ENCODE measurements at places on chromosomes 12 and 14. TPM values are rescaled to one million over a fixed set of nuclear protein-coding genes. Genes with fewer than 3 reads are reported as not detected.

The CCDC177 gene
- total RNA-seq = 0.06 TPM

The PRH2 gene
- total RNA-seq = not detected

The STXBP6 gene
- 2.9 TPM for total RNA-seq

The PRB2 gene
- total RNA-seq = not detected

The SLC6A15 gene
- 24.4 TPM for total RNA-seq

The AKAP5 gene
- total RNA-seq = 2.5 TPM

The PLD4 gene
- not detected for total RNA-seq

The PMCH gene
- not detected for total RNA-seq

The ABHD12B gene
- total RNA-seq = not detected

The TMEM30B gene
- total RNA-seq = 6.2 TPM

The MCRS1 gene
- 55.9 TPM for total RNA-seq

The RAD51B gene
- total RNA-seq = 12.0 TPM

GRCh38 chr12:10511756-10512355 lies 6.2 kb downstream of the EIF2S3B start:
- no peak overlapping the region for H3K4me3 ChIP-seq
- H3K36me3 ChIP-seq = no peaks in the 10 kb centered on the region
- no peak for DNase-seq
- no peak overlapping the region for H3K27ac ChIP-seq

GRCh38 chr14:89292579-89293313 lies 124.3 kb downstream of the FOXN3 start:
- no peak overlapping the region for H3K27ac ChIP-seq
- no peak overlapping the region for H3K4me3 ChIP-seq
- no peak for DNase-seq
- no peaks in the 10 kb centered on the region for H3K36me3 ChIP-seq
- H3K4me1 ChIP-seq = no peaks in the 10 kb centered on the region
- no peaks in the 10 kb centered on the region for H3K27me3 ChIP-seq

- no peaks in the 10 kb centered on the region for H3K27me3 ChIP-seq
- H3K4me3 ChIP-seq = no peak overlapping the region
- no peak for DNase-seq
- H3K27ac ChIP-seq = no peak overlapping the region
Observed at GRCh38 chr12:26276709-26277108, 81.3 kb downstream of the SSPN start.

DNA sequence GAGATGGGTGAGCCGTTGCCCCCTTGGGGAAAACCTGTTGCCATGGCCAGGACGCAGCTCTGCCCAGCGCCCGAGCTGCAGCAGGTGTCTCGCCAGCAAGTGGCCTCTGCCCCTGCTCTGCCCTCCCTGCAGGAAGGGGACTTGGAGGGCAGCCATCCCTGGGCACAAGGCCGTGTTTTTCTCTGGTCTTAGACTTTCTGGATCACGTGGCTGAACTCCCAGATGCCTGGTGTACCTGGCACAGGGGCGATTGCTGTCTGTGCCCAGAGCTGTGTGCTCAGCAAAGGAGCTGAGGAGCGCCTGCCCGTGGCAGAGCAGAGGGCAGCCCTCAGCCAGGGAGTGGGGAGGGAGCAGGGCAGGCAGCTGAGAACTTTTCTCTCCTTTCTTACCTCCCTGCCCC lies 38.0 kb downstream of the TMEM63C start:
- no peaks in the 10 kb centered on the region for H3K27me3 ChIP-seq
- H3K4me1 ChIP-seq = no peaks in the 10 kb centered on the region
- no peaks in the 10 kb centered on the region for H3K36me3 ChIP-seq
- no peak for DNase-seq
- no peak overlapping the region for H3K4me3 ChIP-seq
- no peak overlapping the region for H3K27ac ChIP-seq

DNA sequence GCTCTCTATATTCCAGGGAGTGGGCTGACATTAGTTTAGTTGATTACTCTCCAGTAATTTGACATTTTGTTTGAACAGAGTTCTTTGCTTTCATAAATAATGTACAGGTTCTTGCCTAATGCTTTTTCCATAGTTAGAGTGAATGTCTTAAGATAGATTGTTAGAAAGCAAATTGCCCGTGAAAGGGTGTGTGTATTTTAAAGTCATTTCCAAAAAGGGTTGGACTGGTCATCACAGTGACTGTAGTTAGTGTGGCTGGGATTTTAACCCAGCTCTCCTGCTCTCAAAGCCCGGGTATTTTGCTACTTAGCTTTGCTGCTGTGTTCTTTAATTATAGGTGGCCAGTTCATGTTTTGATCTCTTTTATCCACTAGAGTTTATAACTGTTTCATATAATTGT lies 74.2 kb downstream of the DNAH10 start:
- no peak for DNase-seq
- no peak overlapping the region for H3K27ac ChIP-seq
- no peaks in the 10 kb centered on the region for H3K4me1 ChIP-seq
- H3K27me3 ChIP-seq = no peaks in the 10 kb centered on the region
- no peaks in the 10 kb centered on the region for H3K36me3 ChIP-seq

DNA sequence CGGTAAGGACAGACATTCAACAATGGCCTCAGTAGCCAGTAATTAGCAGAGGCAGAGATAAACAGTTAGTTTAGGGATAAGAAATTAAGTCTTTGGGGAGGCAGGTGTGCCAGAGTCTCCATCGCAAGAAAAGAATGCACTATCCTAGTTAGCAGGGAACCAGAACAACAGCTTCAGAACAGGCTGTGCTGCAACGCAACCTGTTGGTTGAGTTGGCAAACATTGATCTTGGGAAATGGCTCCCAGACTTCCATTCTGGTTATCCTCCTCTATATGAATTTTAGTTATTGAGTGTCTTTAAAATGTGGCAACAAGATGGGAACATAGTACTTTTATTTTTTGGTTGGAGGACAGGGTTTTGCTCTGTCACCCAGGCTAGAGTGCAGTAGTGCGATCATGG lies 12.3 kb upstream of the LEMD3 start:
- H3K36me3 ChIP-seq = no peaks in the 10 kb centered on the region
- H3K27ac ChIP-seq = no peak overlapping the region
- H3K27me3 ChIP-seq = no peaks in the 10 kb centered on the region
- no peak for DNase-seq
- H3K4me1 ChIP-seq = peaks cover 13% of the 10 kb centered on the region
- no peak overlapping the region for H3K4me3 ChIP-seq

- H3K27ac ChIP-seq = no peak overlapping the region
- 0 out of 2 replicates have a peak, but pooled peaks cover 5% of the 10 kb centered on the region for H3K27me3 ChIP-seq
- no peak for DNase-seq
- H3K4me3 ChIP-seq = no peak overlapping the region
- no peaks in the 10 kb centered on the region for H3K4me1 ChIP-seq
Observed at GRCh38 chr12:40794087-40794486, 101.8 kb downstream of the CNTN1 start.

- no peaks in the 10 kb centered on the region for H3K4me1 ChIP-seq
- no peak for DNase-seq
- H3K27me3 ChIP-seq = no peaks in the 10 kb centered on the region
- no peaks in the 10 kb centered on the region for H3K36me3 ChIP-seq
- no peak overlapping the region for H3K4me3 ChIP-seq
- no peak overlapping the region for H3K27ac ChIP-seq
Observed at GRCh38 chr14:89669193-89669592, 252.2 kb upstream of the FOXN3 start.

DNA sequence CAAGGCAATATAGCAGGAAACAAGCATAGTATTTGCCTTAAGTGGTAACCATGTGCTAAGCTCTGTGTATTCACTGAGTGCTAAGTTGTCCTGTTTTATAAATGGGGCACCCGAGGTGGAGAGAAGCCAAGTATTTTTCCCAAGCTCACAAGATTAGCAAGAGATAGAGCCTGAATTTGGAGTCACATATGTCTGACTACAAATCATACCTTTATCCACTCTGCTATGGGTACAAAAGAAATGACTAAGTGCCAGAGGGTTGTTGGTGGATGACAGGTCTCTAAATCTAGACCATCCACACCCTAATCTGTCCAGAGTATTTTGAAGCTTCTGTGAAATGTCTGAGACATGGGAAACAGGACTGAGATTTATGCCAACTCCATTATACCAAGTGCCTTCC lies 182.1 kb upstream of the SEL1L start:
- H3K27me3 ChIP-seq = no peaks in the 10 kb centered on the region
- H3K36me3 ChIP-seq = no peaks in the 10 kb centered on the region
- no peak overlapping the region for H3K4me3 ChIP-seq
- no peak overlapping the region for H3K27ac ChIP-seq

- DNase-seq = no peak
- H3K36me3 ChIP-seq = no peaks in the 10 kb centered on the region
- no peak overlapping the region for H3K27ac ChIP-seq
- peaks cover 7% of the 10 kb centered on the region for H3K4me1 ChIP-seq
- no peak overlapping the region for H3K4me3 ChIP-seq
Observed at GRCh38 chr12:26452511-26452910, 257.1 kb downstream of the SSPN start.

DNA sequence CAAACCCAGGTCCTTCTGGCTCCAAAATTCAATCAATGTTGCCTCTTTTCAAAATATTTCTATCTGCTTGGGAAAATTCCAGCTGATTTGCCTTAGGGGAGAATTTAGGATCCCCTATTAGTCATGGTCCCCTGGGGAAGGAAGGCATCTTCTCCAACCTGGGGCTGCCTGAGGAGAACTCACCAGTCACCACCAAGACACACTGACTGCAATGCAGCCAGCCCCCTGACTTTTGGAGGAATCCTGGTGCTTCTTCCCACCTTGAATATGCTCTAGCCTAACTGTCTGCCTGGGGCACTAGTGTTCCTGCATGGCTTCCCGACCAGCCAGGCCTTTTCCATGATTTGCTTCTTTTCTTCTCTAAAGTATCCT lies 71.8 kb upstream of the BCL2L14 start:
- H3K4me1 ChIP-seq = no peaks in the 10 kb centered on the region
- H3K4me3 ChIP-seq = no peak overlapping the region
- H3K27ac ChIP-seq = no peak overlapping the region

DNA sequence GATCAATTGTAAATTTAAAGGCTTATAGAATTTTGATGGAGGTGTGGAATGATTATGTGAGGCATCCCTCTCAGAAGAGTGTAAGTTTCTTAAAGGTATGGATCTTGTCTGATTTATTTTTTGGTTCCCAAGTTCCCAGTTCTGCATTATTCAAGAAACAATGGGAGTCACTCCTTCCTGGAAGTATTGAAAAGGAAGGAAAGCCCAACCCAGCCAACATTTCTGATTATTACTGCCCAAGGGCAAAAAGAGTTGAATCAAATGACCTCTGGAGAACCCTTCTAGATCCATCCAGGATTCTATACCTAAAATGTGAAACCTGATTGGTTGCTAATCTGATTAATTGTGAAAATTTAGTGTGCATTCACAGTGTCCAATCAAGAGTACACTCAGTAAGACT lies 166.2 kb downstream of the ANO2 start:
- no peak for DNase-seq
- H3K27me3 ChIP-seq = no peaks in the 10 kb centered on the region
- no peaks in the 10 kb centered on the region for H3K4me1 ChIP-seq

GRCh38 chr14:36585100-36585499 lies 2.7 kb upstream of the NKX2-8 start:
- H3K27ac ChIP-seq = no peak overlapping the region
- H3K4me1 ChIP-seq = no peaks in the 10 kb centered on the region
- H3K27me3 ChIP-seq = no peaks in the 10 kb centered on the region
- DNase-seq = no peak

DNA sequence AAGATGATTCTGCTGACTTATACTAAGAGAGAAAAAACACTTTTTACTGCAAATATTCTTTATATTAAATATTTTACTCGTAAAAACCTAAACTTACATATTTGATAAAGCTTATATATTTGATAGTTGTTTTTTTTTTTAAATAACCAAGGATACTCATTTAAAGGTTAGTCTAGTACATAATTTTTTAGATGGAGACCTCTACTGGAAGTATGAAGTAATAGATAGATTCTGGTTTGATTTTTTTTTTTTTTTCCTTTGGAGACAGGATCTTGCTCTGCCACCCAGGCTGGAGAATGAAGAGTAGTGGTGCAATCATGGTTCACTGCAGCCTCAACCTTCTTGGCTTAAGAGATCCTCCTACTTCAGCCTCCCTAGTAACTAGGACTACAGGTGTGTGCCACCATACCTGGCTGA lies 16.4 kb downstream of the ARID2 start:
- H3K27me3 ChIP-seq = no peaks in the 10 kb centered on the region
- H3K4me1 ChIP-seq = no peaks in the 10 kb centered on the region
- no peak overlapping the region for H3K27ac ChIP-seq
- DNase-seq = no peak
- H3K36me3 ChIP-seq = peaks cover 59% of the 10 kb centered on the region

DNA sequence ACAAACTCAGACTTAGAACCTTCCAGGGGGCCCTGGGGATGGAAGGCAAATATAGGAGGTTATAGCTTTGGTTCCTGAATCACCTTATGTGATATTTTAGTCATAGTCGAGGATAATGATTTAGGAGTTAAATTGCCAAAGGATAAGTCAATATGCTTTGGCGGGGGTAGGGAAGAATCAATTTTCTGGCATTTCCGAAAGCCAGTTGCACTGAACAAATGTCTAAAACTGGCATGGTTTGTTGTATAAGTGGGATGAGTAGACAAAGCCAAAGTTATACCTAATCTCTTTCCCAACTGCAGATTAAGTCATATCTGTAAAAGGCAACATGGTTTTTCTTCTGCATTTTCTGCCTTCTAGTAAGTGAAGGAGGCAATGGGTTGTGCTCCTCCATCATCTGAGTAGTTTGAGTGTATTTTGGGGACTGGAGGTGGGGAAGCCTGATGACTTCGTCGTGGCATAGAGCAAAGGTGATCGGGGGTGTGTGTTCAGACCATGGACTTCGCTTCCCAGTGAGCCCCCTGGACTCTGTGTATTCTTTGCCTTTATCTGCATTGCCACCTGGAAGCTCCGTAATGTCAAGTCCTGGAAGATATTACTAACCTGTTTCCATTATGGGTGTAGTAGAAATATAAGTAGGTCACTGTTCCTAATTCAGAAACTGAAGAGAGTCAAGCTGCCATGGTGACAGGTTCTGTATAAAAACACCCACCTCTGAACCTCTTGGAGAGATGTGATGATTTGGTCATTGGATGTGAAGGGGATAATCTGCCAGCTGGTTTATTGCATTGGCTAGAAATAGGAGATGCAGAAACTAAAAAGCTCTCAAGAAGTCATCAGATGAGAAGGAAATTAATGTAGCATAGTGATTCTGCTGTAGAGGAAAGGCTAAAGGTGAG lies 24.5 kb downstream of the PPFIBP1 start:
- no peak for DNase-seq
- no peak overlapping the region for H3K4me3 ChIP-seq
- H3K36me3 ChIP-seq = no peaks in the 10 kb centered on the region
- H3K27me3 ChIP-seq = no peaks in the 10 kb centered on the region

- DNase-seq = no peak
- no peak overlapping the region for H3K27ac ChIP-seq
- no peaks in the 10 kb centered on the region for H3K27me3 ChIP-seq
- H3K4me1 ChIP-seq = peaks cover 4% of the 10 kb centered on the region
Observed at GRCh38 chr14:35332517-35333263, 40.5 kb downstream of the PSMA6 start.

- H3K36me3 ChIP-seq = no peaks in the 10 kb centered on the region
- no peak for DNase-seq
- H3K27me3 ChIP-seq = no peaks in the 10 kb centered on the region
- H3K4me1 ChIP-seq = no peaks in the 10 kb centered on the region
- no peak overlapping the region for H3K4me3 ChIP-seq
Observed at GRCh38 chr14:37129047-37129446, 43.4 kb downstream of the SLC25A21 start.
